NCI-H226 (cell line): ENCODE measurements at places on chromosomes 5 and 9.

DNA sequence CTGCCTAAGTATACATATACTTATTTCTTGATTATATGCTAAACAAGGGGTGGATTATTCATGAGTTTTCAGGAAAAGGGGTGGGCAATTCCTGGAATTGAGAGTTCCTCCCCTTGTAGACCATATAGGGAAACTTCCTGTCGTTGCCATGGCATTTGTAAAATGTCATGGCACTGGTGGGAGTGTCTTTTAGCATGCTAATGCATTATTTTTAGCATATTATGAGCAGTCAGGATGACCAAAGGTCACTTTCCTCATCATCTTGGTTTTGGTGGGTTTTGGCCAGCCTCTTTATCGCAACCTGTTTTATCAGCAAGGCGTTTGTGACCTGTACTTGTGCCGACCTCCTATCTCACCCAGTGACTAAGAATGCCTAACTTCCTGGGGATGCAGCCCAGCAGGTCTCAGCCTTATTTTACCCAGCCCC lies 80.9 kb downstream of the ALDH7A1 start:
- peak; percentile 37 for DNase-seq

- no peak for DNase-seq
These were observed 106.2 kb downstream of the ENTREP1 start for GRCh38 chr9:69431203-69431602.

DNA sequence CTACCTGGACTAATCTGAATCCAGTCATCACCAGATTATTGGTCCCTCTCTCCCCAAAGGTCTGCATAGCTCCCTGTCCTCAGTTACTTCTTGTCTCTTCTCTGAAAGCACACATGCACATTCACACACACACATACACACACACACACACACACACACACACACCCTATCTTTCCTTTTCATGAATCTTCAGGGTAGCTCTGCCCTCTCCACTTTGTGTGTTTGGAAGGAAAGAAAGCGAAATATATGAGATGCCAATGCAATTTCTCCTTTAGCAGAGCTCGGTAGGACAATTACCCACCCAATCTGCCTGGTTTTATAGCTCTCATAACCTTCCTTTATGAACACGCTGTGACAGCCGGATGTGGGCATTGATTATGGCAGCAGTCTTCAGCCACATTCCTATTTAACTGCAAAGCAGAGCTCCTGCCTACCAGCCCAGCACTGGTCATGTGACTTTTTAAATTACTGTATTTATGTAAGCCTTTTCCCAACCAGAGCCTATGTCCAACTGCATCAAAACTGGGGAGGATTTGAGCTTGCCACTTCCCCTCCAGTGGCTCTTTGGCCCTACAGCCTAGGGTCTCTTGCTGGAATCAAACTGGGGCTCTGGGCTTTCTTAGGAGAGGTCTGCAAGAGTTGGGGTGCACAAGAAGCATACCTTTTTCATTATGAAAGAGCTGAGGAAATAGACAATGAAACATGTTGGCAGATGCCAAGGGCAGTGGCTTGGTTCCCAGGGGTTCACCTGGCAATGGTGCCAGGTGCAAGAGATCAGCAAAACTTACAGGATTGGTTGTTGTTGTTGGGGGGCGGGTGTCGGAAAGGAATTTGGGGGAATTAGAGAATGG lies 20.8 kb upstream of the MATR3 start:
- no peak for DNase-seq

DNA sequence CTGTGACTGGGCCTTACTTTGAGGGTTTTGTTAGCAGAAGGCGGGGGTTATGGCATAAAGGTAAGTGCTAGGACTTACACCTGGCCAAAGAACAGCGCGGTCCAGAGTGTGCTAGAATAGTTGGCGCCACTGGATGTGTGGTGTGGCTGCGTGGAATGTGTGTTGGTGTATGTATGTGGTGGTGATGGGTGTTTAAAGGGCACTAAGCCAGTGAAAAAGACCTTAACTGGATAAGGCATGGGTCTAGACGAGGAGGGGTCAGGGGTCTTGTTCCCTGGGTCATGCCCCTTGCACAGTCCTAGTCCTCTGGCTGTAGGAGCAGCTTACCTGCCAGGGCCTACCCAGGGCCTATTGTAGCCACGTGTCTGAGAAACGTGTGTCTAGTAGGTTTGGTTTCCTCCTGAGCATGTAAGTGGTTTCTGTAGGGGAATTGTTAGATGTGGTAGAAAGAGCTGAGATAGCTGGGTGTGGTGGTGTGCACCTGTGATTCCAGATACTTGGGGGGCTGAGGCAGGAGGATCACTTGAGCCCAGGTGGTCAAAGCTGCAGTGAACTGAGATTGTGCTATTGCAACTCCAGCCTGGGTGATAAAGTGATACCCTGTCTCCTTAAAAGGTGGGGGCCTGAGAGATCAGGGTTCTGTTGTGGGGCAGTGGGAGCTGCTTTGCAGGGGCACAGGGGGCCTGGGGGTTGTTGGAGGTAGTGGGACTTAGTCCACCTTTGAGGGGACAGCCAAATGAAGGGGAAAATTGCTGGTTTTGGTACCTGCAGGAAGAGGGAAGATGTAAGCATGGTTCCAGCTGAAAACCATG lies 55.2 kb downstream of the HSPA4 start:
- DNase-seq = no peak

GRCh38 chr5:97046270-97046982 lies 96.0 kb downstream of the LIX1 start:
- peak; percentile 25 for DNase-seq

DNA sequence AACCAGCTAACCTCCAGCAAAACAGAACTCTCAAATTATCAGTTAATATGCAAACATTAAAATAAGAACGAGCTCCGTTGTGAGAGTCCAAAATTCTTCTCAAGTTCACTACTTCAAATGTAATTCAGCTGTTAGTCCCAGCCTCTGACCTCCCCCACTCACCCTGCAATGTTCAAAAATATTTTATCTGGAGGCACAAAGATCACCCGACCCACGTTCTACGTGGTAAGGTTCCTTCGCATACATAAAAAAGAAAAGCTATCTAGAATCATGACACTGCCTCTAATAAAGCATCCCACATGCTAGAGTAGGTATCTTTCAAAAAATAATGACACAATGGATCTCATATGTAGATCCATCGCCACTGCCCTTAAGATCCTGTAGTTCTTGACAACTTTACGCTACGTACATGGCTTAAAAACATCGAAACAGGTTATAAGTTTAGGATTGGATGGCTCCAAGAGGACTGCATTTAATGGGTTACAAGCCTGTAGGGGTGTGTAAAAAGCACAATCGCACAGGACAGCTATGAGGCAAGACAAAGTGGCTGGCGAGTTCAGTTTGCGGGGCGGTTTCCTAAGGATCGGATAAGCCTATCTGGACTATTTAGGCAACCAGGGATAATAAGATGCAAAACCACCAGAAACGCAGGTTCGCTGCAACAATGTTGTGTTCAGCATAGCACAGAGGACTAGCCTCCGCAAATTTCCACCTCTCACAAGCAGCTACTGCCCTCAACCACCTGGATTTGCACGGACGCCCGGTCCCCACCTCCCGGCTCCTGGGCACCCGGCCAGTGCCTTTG lies 969 bp downstream of the CLK4 start:
- no peak for DNase-seq
